Posterior cingulate gyrus (tissue), 11 donors: ENCODE measurements at places on chromosomes 7 and 10.

GRCh38 chr7:74083928-74084721, 521 bp downstream of the LIMK1 start:
- DNase-seq, result peak; percentile 70

- no peak for DNase-seq
Observed at GRCh38 chr7:29343399-29343798, 148.8 kb downstream of the CHN2 start.

DNA sequence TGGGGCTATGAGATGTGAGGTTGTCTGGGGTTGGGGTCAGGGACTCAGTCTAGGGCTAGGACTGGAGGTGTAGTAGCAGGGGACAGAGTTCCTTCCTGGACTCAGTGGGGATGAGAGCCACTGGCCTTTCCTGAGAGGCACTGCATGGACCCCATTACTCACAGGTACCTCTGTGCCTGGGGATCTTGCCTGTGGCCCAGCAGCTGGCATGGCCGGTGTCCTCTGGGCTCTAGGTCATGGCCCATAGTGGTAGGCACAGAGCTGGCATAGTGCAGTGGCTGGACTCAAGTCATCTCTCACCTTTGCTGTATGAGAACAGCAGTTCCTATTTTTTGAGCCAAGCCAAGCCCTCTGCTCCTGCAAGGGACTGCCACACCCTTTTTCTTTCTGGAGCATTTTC, 51.9 kb downstream of the NEURL1 start:
- no peak for DNase-seq

DNA sequence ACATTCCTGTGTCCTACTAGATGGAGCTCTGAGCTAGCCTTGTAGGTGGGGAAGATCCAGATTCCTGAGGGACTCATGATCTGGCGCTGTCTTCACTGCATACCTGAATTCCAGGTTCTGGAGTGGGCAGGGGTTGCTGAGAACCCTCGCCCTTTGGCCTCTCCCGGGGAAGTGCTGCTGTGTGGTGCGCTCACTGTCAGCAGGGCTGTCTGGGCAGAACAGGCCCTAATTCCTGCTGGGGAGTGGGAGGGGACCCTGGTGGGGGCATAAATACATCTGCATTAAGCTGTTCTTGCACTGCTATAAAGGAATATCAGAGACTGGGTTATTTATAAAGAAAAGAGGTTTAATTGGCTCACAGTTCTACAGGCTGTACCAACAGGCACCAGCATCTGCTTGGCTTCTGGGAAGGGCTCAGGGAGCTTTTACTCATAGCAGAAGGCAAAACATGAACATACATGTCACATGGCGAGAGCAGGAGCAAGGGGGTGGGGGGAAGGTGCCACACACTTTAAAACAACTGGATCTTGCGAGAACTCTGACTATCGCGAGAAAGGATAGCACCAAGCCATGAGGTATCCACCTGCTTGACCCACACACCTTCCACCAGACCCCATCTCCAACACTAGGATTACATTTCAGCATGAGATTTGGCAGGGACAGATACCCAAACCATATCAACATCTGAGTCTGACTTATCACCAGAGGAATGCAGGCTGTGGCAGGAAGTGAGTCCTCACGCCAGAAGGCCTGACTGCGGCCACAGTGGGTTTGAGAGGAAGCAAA, 115.0 kb downstream of the ADCY1 start:
- no peak for DNase-seq

GRCh38 chr10:18216482-18216881, 76.3 kb downstream of the CACNB2 start:
- no peak for DNase-seq

- DNase-seq, result no peak
Observed at GRCh38 chr10:28105561-28105960, 106.7 kb upstream of the ODAD2 start.

DNA sequence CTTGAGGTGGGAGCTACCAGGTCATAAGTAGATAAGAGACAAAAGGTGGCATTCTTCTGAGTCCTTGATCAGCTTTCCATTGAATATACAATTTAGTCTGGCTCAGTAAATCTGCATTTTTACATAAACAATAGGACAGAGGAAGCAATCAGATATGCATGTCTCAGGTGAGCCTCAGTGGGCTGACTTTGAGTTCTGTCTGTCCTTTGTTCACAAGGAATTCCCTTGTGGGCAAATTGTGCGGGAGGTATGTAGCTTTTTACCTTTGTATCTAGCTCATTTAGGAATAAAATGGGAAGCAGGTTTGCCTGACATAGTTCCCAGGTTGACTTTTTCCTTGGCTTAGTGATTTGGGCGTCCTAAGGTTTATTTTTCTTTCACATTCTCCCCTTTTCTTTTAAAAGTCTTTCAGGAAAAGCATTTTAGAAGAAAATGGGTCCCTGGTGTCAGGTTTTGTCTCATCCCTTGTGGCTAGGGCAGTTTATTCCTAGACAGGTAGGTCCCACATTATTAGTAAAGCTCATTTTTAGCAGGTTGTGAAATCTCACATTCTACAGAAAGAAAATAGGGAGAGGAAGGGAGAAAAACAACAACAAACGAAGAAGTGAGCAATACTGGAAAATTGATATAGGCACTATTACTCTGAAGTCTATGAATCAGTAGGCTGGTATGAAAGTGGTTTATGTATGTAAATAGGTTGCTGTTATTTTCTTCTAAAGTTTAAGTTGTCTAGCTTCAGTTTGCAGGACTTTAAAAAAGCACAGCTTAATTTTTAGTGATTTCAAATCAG, 16.5 kb downstream of the SPAM1 start:
- DNase-seq, result no peak

- no peak for DNase-seq
Observed at GRCh38 chr7:25007668-25008067, 27.7 kb upstream of the OSBPL3 start.

DNA sequence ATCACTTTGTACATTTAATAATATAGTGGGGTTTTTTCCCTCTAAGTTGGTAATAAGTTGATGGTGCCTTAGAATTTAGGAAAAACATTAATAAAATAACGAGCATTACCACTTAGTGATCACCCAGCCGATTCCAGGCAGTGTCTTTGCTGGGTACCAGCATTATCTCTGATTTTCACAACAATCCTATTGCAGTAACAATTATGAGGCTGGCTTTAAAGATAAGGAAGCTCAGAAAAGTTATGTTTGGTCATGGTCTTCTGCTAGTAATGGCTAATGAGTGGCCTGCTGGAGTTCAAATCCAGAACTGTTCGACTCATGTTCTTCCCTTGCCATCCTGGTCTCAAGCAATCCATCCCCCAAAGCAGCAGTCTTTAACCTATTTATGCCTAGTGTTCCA, 127.9 kb downstream of the CNNM2 start:
- DNase-seq, result no peak

DNA sequence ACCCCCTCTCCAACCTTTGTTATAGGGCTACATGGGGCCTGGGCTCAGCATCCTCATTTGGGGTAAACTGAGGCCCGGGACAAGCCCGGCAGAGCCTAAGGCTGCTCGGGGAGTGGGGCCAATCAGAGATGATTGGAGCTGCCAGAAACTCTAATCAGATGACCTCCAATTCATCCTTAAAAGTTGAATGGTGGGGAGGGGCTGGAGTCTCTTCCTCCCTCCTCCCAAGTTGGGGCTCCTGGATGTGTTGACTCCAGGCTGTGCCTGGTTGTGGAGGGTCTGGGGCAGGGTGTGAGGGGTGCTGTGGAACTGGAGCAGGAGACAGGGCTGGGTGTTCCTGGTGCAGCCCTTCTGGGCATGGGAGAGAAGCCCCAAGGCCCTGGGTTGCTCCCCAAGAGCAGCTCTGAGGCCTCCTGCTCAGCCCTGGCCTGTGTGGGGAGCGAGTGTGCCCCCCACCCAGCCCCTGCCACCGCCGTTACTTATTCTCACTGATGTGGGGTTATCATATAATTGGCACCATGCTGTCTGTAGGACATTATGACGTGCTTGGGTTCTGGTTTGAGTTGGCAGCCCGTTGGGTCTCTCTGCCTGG, 2.2 kb downstream of the BHLHA15 start:
- DNase-seq, result no peak

DNA sequence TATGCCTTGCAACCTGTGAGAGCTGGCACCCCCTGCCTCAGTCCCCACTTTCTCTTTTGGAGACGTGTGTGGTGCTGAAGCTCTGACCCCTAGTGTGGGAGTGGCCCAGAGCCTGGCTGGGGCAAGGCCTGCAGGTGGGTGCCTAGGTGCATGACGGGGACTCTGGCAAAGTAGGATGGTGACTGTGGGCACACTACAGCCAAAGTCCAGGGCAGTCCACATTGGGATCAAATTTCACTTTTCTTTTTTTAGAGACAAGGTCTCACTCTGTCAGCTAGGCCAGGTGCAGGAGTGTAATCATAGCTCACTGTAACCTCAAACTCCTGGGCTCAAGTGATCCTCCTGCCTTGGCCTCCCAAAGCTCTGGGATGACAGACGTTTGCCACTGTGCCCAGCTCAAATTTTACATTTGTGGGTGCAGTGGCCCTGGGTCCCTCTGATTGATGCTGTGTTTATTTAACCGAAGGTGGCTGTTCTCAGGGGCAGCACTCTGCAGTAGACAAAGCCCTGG, 52.3 kb downstream of the NEURL1 start:
- no peak for DNase-seq

DNA sequence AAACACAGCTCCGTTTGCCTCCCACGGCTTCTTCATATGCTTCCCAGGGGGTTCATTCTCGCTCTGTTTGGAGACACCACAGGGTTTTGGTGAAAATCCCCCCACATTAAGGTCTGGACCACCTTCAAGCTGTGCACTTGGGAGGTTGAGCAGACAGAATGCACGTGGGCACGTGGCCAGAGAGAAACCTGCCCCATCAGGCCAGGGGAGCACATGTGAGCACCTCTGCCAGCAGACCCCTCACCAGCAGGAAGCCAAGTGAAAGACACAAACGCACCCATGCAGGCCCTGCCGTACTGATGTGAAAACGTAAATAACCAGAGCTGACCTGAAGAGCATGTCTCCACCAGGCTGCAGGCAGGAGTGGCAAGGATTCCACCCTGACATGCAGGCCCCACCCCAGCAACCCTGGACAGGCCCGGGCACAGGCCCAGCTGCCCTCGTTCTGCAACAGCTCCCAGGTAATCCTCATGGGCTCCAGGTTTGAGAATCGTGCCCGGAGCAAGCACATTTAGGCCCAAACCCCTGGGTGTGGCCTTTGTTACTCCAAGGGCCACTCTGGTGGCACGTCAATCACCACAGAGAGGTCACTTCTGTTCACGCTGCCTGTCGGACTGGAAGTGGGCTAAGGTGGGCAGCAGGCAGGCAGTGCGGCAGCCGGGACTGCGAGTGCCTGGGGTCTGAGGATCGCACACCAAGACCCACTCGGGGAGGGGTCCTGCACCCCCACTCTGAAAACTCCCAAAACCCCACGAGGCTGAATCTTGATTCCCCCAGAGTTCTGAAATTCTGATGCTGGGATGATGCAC, 184.4 kb downstream of the PTPRN2 start:
- DNase-seq, result peak; percentile 76

DNA sequence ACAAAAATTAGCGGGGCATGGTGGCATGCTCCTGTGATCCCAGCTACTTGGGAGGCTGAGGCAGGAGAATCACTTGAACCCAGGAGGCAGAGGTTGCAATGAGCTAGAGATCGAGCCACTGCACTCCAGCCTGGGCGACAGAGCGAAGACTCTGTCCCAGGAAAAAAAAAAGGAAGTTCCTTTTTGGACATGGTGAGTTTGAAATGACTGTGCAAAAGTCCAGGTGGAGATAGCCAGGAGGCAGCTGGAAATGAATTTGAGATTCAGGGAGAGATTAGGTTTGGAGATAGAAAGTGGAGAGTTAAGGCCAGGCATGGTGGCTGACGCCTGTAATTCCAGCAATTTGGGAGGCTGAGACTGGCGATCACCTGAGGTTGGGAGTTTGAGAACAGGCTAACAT, 139.1 kb downstream of the MARCHF5 start:
- no peak for DNase-seq

GRCh38 chr7:131537571-131537978, 18.9 kb downstream of the PODXL start:
- DNase-seq, result no peak

DNA sequence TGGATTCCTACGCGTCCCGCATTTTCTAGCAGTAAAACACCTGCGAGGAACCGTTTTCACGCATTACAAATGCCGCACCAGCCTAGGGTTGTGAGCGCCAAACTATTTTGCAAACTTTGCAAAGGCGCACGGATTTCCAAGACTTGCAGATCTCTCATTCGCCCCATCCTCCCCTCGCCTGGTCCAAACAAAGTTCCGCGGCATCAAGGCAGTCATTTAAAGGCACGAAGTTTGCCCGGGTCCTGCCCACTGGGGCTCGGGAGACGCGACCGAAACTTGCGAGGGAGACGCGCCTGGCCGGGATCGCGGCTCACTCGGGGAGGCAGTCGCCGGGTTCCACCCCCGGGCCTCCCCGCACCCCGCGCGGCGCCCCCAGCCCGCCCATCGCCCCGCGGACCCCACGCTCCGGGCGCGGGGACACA, 613 bp downstream of the USP6NL start:
- peak; percentile 17 for DNase-seq

DNA sequence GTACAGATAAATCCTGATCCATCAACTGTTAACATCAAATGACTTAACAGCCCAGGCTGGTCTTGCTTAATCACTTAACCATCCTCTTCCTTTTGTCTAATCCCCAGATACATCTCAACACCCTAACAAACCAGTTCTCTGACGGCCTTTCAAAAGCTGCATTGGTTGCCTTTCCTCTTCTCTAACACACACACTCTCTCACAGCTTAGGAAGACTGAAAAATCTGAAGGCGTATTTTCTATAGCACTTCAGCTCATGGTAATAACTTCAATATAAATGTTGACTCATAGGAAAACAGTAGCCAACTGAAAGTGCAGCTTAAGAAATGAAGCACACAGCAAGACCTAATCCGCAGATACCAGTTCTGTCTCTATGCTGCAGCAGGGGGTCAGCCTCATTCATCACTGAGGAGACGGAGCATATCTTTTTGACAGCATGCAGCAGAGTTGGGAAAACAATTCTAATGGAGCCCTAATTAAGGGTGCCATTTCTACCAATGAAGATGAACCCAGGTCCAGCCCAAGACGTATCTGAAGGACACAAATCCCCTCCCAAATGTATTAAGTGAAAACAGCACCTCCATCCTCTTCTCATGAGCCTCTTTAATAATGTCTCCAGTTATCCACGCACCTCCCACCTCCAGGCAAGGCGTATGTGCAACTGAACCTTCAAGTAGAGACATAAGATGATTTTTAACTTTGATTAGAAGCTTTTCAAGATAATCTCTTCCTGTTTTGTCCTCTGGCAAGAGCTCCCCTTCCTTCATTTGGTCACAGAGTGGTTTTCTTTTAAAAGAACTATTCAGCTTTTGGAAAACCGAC, 211.7 kb upstream of the NFE2L3 start:
- DNase-seq, result no peak

DNA sequence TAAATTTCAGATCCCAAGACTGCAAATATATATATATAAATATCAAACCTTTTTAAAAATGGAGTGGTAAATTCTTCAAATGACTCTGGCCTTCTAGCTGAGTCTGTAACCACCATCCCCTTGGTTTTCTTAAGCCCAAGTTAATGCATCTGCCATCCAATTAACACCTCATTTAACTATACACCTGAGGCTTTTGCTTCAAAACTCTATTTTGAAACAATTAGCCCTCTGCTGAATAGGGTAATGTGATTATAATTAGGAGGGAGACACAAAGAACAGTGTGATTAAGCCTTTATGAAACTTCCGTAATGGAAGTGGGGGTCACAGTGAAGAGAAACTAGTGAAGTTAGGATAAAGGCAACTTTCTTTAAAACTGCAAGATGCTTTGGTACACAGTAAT, 83.6 kb downstream of the GPR37 start:
- DNase-seq, result no peak

GRCh38 chr7:137546671-137547070, 203.1 kb upstream of the PTN start:
- no peak for DNase-seq
